ENCODE measurements at places on chromosomes 1 and 21.

GRCh38 chr1:45802343-45803298 lies 791 bp upstream of the MAST2 start:
- no peak for DNase-seq

GRCh38 chr1:244254467-244254866 lies 197.2 kb downstream of the ADSS2 start:
- no peak for DNase-seq

DNA sequence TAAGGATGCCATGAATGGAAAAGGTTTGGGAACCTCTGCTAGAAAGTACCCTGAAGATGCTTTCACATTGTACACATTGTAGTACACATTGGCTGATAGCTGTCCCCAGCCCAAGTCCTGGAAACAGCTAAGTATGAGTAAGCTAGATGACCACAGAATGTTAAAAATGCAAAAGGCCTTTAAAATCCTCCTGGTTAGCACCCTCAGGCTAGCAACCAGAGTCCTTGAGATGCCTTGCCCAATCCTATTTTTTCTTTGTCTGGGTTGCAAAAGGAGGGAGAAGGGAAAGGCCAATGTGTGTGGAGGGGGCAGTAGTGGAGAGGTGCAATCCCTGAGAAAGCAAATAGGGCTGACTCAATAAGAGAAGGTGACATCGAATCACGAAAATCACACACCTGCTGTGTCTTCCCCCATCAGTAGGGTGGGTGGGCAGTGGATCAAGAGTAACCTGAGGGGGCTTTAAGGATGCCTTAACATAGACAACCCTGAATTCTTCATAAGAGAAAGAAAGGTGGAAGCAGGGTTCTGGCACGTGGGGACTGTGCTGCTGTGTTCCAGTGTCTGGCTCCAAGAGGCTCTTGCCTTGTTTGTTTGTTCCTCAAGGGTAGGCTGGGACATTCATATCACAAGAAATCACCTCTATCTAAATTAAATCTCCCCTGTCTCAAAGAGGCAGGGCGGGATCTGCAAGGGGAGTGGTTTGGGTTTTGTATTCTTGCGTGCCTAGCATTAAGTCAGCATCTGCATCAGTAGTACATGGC lies 266.2 kb upstream of the PLXNA2 start:
- no peak for DNase-seq

- DNase-seq = no peak
Measured at GRCh38 chr21:40623528-40623927, 223.4 kb downstream of the DSCAM start.

DNA sequence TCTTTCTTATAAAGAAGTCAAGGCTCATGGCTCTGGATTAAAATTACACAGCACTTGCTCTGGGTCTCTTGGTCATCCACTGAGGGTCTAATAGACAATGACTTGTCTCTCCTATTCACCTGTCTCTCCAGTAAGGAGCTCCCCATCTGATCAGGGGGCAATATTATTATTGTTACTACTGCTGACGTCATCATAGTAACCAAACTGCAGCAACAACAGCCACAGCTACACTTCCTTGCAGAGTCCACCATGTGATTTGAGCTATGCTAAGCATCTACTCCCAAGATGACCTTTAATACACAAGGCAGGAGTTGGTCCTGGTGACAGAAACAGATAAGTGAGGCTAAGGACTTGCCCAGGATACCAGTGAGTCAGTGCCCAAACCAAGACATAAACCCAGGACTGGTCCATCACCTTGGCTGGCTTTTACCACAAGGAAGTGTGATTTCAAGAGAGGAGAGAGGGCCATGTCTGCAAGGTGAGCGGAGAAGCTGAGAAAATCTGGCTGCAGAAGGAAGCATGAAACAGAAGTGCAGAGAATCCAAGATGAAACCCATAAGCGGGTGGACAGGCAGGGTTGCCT lies 602.5 kb downstream of the PTPRU start:
- DNase-seq = no peak

GRCh38 chr1:225835856-225836255 lies 25.9 kb downstream of the EPHX1 start:
- DNase-seq = no peak

- no peak for DNase-seq
Measured at GRCh38 chr1:211633524-211633846, 41.9 kb downstream of the NEK2 start.

- no peak for DNase-seq
Measured at GRCh38 chr1:235683653-235684052, 34.1 kb upstream of the GNG4 start.

DNA sequence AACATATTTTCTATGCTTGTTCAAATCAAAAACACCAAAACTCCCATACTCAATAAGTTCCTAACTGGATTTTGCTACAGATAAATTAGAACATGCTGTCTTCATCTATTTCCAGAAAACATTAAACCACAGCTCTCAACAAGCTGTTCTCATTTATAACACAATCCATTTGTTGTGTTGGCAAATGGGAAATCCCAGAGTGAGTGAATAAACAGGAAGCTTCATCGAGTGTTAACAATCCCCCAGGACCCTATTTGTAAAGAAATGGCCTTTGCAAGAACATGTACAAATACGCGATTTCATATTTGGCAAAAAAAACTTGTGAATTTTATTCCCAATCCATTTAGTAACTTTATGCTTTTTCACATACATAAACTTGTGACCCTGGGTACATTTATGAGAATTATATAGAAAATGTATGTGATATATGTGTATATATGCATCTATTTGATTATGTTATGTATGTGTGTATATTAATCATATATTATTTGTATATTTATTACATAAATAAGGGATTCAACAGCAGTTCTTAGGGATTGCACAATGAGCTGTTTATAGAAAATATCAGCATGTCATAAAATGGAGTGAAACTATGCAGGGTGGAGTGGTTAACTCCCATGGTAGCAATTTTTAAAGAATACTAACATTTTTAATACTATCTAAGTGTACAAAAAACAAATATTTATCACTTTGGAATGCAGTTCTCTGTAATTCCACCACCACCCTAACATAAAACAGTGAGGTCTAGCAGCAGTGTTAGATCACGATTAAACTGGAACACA lies 160.0 kb downstream of the NEGR1 start:
- no peak for DNase-seq

DNA sequence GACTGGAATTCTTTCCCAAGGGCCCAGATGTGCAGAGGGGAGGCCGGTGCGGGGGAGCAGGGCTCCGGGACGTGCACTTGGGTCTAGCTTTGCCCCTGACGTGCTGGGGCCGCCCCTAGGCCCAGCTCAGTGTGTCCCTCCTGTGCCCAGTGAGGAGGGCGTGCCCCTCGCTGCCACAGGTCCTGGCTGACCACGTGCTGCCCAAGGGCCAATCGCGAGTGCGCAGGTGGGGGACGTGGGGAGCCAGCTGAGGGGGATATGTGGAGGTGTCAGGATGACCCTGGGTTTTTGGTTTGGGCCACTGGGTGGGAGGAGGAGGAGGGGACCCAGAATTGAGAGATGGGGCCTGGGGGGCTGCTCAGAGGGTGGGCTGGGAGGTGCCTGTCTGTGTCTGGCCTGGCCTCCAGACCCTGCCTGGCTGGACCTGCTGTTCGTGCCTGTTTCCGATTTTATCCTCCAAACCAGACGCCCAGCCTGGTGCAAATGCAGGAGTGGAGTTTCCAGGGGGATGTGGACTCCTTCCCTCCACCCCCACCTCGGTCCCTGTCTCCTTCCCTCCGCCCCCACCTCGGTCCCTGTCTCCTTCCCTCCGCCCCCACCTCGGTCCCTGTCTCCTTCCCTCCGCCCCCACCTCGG lies 6.1 kb upstream of the RNF223 start:
- no peak for DNase-seq

DNA sequence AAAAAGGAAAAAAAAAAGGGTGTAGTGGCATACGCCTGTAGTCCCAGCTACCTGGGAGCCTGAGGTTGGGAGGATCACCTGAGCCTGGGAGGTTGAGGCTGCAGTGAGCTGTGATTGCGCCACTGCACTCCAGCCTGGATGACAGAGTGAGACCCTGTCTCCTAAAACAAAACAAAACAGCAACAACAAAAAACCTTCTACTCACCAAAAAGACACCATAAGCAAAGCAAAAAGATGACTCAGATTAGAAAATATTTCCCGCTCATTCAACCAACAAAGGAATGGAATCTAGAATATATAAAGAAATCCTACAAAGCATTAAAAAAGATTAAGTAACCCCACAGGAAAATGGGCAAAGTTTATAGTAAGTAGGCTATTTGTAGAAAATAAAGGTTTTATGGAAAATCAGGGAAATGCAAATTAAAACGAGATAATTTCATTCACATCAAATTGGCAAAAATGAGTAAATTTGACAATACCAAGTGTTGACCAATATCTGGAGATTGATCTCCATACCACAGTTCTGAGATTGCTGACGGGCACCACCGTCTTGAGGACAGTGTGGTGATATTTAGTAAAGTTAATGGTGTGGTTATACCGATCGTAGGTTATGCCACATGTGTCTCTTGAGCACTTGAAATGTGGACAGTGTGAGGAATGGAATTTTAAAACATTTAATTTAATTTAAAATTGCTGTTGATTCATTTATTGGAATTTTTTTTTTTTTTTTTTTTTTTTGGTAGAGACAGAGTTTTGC lies 54.0 kb downstream of the PIK3CD start:
- no peak for DNase-seq
